ENCODE measurements at places on chromosomes 12 and 14.

- DNase-seq = no peak
Measured at GRCh38 chr12:46667551-46667950, 158.2 kb downstream of the SLC38A4 start.

GRCh38 chr12:51216642-51217041 lies 1.2 kb downstream of the POU6F1 start:
- no peak for DNase-seq

DNA sequence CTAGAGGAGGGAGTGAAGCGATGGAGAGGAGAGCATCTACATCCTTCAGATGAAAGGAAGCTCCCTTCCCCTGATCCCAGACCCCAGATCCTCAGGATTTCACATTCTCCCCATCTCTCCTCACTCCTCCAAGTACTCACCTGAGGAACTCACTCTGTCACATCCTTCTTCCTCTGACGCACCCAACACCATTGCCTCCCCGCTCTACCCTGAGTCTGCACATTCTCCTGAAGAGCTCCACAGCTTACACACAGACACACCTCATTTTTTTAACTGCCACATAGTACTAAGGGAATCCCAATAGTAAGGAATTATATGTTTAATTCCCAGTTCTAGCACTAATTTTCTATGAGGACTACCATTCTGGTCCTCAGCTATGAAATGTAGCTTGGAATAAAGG lies 16.3 kb upstream of the METTL17 start:
- DNase-seq = no peak

- DNase-seq = no peak
Measured at GRCh38 chr12:127526925-127527324, 740.0 kb upstream of the TMEM132C start.

DNA sequence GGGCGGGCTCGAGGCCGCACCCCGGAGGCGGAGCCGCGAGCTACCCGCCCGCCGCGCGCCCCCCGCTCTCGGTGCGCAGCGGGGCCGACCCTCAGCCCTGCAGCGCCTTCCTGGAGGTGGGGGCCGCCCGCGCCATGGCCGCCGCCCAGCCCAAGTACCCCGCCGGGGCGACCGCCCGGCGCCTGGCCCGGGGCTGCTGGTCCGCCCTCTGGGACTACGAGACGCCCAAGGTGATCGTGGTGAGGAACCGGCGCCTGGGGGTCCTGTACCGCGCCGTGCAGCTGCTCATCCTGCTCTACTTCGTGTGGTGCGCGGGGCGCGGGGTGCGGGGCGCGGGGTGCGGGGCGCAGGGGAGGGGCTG lies at the start of gene P2RX2:
TSS of gene P2RX2 (plus strand) at position 94 of the 361 bp plus-strand sequence. CDS start at position 135, 41 bp downstream.
- no peak for DNase-seq

- DNase-seq = no peak
Measured at GRCh38 chr12:31206038-31206670, 119.8 kb downstream of the SINHCAF start.

- DNase-seq = no peak
Measured at GRCh38 chr14:69676723-69677122, 65.3 kb downstream of the SUSD6 start.

- DNase-seq = no peak
Measured at GRCh38 chr12:98771811-98772752, 127.0 kb downstream of the APAF1 start.

DNA sequence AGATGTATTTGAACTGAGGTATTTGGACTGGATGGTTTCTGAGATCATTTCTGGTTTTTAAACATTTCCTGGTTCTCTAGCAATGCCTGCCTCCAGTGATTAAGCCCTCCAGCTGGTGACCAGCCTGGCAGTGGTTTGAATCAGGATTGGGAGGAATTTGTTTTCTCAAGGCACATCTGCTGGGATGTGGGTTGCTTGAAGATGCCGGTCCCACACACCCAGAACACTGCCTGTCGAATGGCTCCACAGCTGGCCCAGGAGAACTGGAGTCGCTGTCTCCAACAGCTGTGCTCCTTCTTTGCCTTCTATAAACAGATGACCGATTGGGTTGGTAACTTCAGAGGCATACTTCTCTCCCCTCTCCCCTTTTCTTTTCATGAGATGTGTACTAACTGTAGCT lies 258.0 kb upstream of the DDHD1 start:
- DNase-seq = no peak

DNA sequence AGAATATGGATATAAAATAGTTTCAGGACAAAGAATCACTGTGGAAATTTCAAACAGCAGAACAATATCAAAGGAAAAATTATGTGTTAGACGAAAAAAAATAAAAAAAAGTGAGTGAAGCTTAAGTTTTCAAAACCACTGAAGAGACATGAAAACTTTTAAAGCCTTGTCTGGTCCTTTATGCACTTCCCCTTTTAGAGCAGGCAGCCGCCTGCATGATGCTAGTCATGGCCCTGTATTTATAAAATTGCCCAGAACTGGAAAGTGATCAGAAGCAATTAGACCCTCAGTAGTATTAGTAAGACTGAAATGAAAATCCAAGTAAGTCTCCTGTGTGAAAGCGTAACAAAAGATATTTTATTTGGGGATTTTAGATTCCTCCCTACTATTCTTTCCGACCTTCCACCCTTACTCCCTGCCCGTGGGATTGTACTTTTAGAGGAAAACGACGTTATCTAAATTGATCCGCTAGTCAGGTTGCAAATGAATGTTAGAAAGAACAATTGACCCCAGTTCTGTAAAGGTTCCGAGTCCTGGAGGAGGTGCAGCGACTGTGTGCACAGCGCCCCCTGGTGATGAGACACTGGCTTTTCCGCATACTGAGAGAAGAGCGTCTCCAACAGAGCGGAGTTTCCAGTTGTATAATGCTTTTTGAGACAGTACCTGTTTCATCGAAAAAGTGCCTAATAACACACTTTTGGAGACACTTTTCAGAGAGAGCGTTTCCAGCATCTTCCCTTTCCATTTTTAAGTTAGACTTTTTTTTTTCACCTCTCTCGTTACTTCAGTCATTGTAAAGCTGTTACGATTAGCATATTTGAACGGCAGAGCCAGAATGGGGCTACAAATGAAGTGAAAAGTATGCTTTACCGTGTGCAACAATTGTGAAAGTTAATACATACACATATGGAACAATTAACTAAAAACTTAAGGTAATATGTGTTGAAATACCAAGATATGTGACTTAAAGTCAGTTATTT lies 12.4 kb downstream of the MGST1 start:
- DNase-seq = peak; percentile 46

- no peak for DNase-seq
Measured at GRCh38 chr12:74922117-74922516, 287.5 kb downstream of the KCNC2 start.

DNA sequence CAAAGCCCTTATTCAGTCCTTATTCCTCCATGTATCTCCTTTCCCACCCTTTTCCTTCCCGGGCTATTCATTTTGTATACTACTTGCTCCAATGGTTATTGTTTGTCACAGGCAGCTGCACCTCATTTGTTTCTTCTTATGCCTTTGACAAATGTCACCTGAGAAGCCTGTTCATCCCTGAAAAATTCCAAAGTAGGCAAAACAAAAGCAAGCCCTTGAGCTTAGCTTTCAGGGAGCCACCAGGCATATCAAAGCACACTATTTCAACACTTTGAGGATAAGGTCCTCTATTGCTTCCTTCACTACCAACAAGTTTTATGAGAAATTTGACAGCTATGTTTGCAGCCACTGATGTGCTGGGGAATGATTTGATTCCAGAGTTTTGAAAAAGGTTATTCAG lies 738.7 kb upstream of the LMO3 start:
- no peak for DNase-seq

DNA sequence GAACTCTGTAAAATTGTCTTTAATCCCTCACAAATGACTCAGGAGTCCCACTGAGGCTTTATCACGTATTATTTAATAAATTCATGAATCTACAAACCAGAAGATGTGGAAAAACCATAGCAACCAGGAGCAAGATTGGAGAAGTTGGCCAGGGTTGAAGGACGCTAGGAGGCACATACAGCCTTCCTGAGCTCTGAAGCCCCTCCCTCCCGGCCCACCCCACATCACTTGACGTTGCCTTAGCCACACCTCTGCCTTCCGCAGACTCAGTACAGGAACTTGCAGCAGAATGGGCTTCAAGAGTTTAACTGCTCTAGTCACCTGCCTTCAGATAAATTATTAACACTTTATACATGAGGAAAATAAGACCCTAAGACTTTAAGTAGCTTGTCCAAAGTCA lies 33.9 kb downstream of the SLC35F4 start:
- no peak for DNase-seq

- no peak for DNase-seq
Measured at GRCh38 chr12:41190338-41190737, 2.2 kb downstream of the PDZRN4 start.

- DNase-seq = no peak
Measured at GRCh38 chr14:74574090-74574433, 38.0 kb downstream of the LTBP2 start.

DNA sequence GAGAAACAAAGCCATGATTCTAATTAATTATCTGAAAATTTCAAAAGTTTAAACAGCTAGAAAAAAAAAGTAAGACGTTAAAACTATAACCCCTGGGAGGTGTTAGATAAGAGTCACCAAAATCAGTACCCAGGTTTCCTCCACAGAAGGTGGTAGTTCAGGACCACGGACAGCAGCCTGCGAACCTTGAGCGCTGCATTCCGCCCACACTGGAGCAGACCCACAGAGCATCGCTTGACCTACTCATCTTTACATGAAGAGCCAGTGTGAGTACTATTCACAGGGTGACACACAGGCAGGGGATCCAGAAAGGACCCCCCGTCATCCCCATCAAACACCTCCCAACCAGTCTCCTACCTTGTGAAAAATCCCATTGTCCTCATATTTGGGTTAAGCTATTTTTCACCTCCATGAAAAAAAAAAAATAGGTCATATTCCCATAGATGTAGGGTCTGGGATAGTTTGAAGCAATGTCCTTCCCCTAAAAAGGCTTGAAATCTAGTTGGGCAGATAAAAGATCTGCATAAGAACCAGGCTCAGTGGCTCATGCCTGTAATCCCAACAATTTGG lies 8.8 kb upstream of the CHGA start:
- no peak for DNase-seq

GRCh38 chr12:21001778-21002177 lies 129.2 kb upstream of the SLCO1B1 start:
- DNase-seq = no peak

- DNase-seq = no peak
Measured at GRCh38 chr12:109027767-109028166, 6.9 kb upstream of the SVOP start.

DNA sequence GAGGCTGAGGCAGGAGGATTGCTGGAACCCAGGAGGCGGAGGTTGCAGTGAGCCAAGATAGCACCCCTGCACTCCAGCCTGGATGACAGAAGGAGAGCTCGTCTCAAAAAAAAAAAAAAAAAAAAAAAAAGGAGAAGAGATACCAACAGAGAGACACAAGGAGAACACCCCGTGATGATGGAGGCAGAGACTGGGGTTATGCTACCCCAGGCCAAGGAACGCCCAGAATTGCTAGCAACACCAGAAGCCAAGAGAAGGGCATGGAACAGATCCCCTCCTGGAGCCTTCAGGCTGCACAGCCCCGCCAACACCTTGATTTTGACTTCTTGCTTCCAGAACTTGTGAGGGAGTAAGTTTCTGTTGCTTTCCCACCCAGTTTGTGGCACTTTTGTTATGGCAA lies 148.0 kb upstream of the FOXN3 start:
- no peak for DNase-seq

GRCh38 chr14:102256716-102257115 lies 48.2 kb downstream of the MOK start:
- no peak for DNase-seq

- no peak for DNase-seq
Measured at GRCh38 chr12:101186291-101186690, 23.7 kb downstream of the SLC5A8 start.

DNA sequence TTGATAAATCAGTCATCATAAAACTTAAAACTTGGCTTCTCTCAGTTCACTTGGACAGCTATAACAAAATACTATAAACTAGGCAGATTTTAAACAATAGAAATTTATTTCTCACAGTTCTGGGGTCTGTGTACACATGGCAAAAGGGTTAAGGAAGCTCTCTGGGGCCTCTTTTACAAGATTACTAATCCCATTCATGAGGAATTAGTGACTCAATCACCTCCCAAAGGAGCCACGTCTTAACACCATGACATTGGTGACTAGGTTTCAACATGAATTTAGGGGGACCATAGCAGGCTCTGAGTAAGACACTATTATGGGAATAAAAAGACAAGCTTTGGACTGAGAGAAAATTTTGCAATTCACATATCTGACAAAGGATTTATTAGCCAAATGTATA lies 436.5 kb downstream of the PDZRN4 start:
- no peak for DNase-seq

- DNase-seq = no peak
Measured at GRCh38 chr14:47240748-47241437, 434.5 kb downstream of the MDGA2 start.

DNA sequence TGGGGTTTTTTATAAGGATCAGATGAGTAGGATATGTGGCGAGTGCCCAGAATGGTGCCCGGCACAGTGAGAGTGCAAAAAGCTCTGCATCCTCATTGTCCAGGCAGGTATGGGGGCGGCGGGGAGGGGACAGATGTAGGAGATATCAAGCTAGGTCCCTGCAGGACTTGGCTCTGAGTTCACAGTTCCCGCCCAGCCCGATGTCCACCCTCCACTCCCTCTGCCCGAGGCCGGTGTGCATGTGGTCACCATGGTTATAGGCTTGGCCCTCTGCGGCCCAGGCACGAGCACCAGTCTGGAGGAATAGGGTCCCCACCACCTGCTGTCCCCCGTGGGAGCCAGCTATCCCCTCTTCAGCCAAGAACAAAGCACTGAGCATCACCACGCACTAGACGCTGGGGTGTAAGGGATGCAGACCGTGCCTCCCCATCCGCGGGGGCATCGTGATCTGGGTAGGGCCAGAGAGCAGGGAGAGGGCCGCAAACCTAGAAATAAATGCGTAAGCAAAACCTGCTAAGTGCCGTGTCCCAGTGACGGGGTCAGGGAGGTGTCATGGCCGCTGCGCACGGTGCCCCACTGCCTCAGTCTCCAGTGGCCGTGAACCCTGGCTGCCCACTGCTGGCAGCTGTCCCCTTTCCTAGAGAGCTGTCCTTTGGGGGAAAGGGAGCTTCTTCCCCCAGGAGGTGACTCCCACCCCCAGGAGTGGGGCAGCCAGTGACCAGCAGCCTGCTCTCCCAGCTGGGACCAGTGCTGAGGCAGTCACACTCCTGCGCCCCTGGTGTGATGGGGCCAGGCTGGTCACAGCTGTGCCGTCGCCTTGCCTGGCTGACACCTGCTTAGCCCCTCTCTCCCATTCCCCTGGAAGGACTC lies 12.0 kb downstream of the RFLNA start:
- no peak for DNase-seq

DNA sequence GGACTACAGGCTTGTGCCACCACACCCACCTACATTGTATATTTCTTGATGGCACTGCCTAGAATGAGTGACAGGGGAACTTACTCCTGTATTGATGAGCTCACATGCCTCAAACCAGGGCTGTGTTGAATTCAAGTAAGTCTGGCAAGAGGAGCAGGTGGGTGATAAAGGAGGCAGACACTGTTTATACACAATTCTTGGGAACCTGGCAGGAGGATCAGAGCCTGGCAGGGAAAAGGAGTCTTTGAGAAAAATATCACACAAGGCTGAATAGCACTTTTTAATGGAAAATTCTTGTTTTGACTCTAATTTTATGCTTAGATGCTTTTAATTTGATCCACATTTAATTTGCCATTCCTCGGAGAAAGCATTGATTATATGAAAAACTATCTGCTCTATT lies 293.1 kb upstream of the NPAS3 start:
- no peak for DNase-seq

GRCh38 chr12:70268972-70269371 lies 25.7 kb downstream of the CNOT2 start:
- DNase-seq = no peak
